ENCODE measurements at places on chromosomes 4 and X. TPM values are rescaled to one million over a fixed set of nuclear protein-coding genes. Genes with fewer than 3 reads are reported as not detected.
A peak's percentile ranks its signal among the peaks of the same experiment; 100 is the strongest.

The SH3D19 gene
- 68.5 TPM for polyA plus RNA-seq

The LRCH2 gene
- polyA plus RNA-seq: 3.9 TPM

The HDX gene
- polyA plus RNA-seq: 2.3 TPM

The EMCN gene
- 8.7 TPM for polyA plus RNA-seq

The FAM9C gene
- polyA plus RNA-seq: 0.12 TPM

The ETNPPL gene
- 0.06 TPM for polyA plus RNA-seq

DNA sequence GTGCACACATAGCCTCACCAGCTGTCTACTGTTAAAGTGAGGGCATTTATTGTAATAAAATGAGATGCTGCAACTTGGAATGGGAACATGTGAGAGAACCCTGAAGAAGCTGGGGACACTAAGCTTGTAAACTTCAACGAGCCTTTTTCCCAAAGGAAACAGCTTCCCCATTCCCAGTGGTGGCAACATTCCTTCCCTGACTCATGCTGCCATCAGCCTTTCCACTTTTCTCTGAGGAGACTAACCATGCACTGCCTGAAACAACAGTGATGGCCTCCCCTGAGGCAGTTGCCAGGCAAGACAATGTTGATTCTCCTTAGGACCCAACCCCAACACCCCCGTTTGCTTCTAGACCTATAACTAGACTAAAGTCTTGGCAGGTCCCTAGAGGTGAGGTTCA lies 928.3 kb downstream of the GLUD2 start:
- no peaks in the 10 kb centered on the region for H3K4me1 ChIP-seq
- H3K27ac ChIP-seq: no peak overlapping the region
- no peak for DNase-seq
- no peaks in the 10 kb centered on the region for H3K36me3 ChIP-seq
- no peak overlapping the region for H3K4me3 ChIP-seq

DNA sequence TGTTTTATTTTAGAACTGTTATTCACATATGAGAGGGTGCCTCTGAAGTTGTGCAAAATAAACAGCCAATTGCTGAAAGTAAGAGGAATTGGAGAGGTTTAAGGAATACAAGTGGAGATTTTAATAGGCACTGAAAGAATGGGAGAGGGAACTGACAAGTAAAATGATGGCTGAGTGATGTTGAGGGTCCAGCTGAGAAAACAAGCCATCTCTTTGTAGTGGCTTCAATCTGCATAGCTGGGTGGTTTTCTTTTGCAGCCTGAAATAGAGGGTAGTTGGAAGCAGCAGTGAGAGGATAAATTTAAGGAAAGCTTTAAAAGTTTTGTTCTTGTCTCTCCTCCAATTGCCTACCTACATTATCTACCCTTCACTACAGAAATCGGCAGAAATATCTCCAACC lies 106.7 kb upstream of the DGKK start:
- no peaks in the 10 kb centered on the region for H3K4me1 ChIP-seq
- no peak overlapping the region for H3K27ac ChIP-seq
- H3K4me3 ChIP-seq: no peak overlapping the region

DNA sequence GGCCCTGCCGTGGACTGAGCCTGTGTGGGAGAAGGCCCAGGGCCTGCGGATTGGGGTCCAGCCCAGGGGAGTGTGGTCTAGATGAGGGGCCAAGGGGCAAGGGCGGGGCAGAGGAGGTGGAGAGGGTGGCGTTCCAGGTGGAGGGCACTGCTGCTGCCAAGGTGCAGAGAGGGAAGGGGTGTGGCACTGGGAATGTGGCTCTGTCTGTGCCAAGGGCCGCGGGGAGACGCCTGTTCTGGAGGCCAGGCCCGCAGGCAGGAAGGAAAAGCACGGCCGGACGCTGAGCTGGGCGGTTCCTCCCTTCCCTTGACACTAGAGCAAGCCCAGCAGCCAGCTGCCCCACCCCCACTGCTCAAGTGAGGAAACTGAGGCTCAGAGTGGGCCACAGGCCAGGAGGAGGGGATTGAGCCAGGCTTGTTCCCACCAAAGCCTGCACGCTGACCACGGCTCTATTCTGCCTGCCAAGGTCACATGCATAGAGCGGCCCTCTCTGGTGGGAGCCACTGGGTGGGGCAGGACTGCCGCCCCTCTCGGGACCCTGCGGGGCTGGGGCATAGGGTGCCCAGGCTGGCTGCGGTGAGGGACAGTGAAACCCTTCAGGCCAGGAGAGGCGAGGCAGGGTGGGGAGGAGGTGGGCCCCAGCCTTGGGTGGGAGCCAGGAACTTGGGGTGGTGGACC lies 13.0 kb downstream of the SH3BP2 start:
- peaks cover 58% of the 10 kb centered on the region for H3K4me1 ChIP-seq
- H3K27ac ChIP-seq: peak overlapping the region; percentile 39
- H3K4me3 ChIP-seq: no peak overlapping the region
- DNase-seq: peak; percentile 65

DNA sequence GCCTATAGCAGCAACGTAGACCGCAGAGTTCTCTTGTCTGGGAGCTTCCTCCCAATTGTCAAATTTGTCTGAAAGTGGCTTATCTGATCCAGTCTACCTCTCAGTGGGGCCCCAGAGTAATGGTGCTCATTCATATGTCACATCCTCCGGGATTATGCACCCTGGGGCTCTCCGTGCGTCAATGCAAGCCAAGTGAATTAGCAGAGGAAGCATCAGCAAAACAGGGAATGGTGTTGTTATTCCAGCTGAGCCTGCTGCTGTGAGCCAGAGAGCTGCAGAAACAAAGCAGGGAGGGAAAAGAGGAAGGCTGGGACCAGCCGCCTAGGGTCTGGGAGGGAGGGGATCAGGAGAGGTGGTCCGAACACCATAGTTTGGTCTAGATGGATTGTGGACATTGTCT lies 95.2 kb downstream of the CLNK start:
- DNase-seq: no peak
- H3K27ac ChIP-seq: no peak overlapping the region
- no peaks in the 10 kb centered on the region for H3K36me3 ChIP-seq
- no peaks in the 10 kb centered on the region for H3K4me1 ChIP-seq

- peaks cover 2% of the 10 kb centered on the region for H3K4me1 ChIP-seq
- no peak overlapping the region for H3K27ac ChIP-seq
- H3K27me3 ChIP-seq: no peaks in the 10 kb centered on the region
- no peak overlapping the region for H3K4me3 ChIP-seq
Observed at GRCh38 chrX:16205840-16206239, 38.6 kb downstream of the MAGEB17 start.

GRCh38 chr4:72011906-72012305 lies 19.9 kb upstream of the NPFFR2 start:
- DNase-seq: no peak
- H3K27ac ChIP-seq: no peak overlapping the region
- H3K36me3 ChIP-seq: no peaks in the 10 kb centered on the region

DNA sequence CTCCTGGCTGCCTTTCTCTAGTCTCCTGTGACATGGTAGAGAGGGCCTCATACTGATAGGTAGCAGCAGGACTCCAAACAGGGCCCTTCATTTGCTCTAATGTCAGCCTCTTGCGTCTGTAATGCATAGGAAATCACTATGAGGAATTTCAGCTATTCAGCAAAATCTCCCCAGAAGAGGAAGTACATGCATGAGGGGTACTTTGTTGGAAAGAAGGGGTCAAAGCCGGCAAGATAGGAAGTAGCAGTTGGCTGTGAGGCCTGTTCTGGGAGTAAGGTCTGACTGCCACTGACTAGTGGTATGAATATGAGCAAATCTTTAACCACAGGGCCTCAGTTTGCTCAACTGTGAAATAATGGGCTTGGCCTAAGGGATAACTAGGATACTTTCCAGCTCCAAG lies 283.2 kb downstream of the ARHGAP10 start:
- H3K27me3 ChIP-seq: no peaks in the 10 kb centered on the region

- H3K27me3 ChIP-seq: peaks cover 8% of the 10 kb centered on the region
- H3K27ac ChIP-seq: no peak overlapping the region
- no peak overlapping the region for H3K4me3 ChIP-seq
- no peaks in the 10 kb centered on the region for H3K4me1 ChIP-seq
- no peak for DNase-seq
Observed at GRCh38 chr4:4361883-4362282, 25.0 kb upstream of the NSG1 start.

DNA sequence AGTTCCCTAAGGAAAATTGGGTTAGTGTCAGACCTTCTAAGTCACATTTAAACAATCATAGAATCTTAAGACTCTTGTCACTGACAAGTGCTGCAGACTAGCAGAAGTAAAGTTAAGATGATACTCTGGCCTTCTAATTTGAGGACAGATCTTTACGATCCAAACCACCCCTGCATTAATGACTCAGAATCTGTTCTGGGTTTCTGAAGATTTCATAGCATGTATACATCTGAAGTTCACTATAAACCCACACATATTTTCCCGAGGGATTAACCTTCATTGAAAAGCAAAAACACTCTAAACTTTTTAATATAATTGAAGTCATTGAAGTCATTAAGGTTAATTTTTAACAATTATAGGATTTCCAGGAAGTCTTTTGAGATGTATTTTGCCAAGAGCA lies 674.3 kb downstream of the IQCM start:
- no peaks in the 10 kb centered on the region for H3K36me3 ChIP-seq
- H3K27me3 ChIP-seq: no peaks in the 10 kb centered on the region
- H3K4me3 ChIP-seq: no peak overlapping the region
- H3K27ac ChIP-seq: no peak overlapping the region

DNA sequence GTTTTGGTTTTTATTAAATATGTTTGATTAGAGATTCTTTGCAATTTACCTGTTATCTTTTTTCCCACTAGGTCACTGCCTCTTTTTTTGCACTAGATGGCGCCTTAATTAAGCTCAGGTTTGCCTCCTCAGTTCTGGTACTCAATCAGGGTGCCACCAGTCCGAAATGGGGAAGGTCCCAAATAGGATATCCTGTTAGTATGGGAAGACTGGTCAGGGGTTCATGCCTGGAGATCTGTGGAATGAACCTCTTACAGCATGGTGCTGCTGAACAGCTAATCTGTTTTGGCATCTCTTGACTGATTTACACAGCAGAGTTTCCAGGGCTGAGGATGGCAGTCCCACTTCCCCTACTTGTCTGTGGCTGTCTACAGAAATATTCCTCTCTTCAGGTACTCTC lies 24.2 kb upstream of the VSIG1 start:
- no peaks in the 10 kb centered on the region for H3K27me3 ChIP-seq
- DNase-seq: no peak
- H3K4me3 ChIP-seq: no peak overlapping the region
- H3K27ac ChIP-seq: no peak overlapping the region
- no peaks in the 10 kb centered on the region for H3K4me1 ChIP-seq

- H3K27ac ChIP-seq: no peak overlapping the region
- H3K27me3 ChIP-seq: no peaks in the 10 kb centered on the region
- H3K4me1 ChIP-seq: no peaks in the 10 kb centered on the region
- no peak overlapping the region for H3K4me3 ChIP-seq
- DNase-seq: no peak
Observed at GRCh38 chr4:26937139-26937538, 76.5 kb downstream of the STIM2 start.

GRCh38 chrX:120301497-120301896 lies 9.8 kb downstream of the TMEM255A start:
- DNase-seq: no peak
- H3K27me3 ChIP-seq: peaks cover 25% of the 10 kb centered on the region
- H3K4me3 ChIP-seq: no peak overlapping the region

DNA sequence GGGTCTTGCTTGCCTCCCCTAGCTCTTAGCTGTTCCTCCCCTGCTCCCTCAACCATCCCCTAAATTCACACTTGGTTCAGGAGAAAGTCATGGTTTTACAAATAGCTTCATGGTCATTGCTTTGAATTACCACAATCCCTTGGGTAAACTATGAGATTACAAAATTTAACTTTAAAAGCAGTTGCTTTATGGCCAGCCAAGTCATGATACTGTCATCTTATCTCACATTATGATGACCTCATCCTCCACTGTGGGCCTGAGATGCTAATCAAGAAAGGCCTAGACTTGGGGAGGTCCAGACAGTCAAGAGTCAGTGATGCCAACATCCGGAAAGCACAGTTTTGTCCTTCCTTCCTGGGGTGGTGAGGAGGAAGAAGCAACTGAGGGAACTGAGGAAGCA lies 10.5 kb upstream of the FGF16 start:
- no peaks in the 10 kb centered on the region for H3K36me3 ChIP-seq
- no peak overlapping the region for H3K4me3 ChIP-seq
- H3K27me3 ChIP-seq: no peaks in the 10 kb centered on the region
- DNase-seq: no peak
- H3K4me1 ChIP-seq: no peaks in the 10 kb centered on the region

- no peak overlapping the region for H3K27ac ChIP-seq
- no peak overlapping the region for H3K4me3 ChIP-seq
- H3K27me3 ChIP-seq: no peaks in the 10 kb centered on the region
- no peaks in the 10 kb centered on the region for H3K36me3 ChIP-seq
- H3K4me1 ChIP-seq: no peaks in the 10 kb centered on the region
Observed at GRCh38 chr4:166518776-166519175, 645.7 kb downstream of the TLL1 start.

DNA sequence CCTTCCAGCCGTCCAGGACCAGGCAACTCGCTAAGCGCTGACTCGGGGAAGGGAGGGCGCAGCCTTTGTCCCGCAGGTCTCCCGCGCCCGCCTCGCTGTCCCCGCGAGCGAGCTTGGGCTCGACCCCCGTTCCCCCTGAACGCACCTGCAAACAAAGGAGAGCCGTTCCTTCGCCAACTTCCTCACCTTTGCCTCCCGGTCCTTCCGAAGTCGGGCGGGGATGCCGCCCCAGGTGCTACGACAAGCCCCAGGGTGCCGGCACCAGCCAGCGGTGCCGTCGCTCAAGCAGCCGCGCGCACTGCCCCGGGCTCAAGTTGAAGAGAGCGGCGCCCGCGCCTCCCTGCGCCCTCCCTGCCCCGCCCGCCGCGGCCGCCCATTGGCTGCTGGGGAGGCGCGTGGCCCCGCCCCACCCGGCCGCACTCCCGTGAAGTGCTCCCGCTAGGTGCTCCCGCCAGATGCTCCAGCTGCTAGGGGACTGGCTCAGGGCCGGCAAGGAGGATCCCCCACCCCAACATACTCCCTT lies 107.1 kb downstream of the NSUN7 start:
- H3K36me3 ChIP-seq: no peaks in the 10 kb centered on the region
- H3K4me3 ChIP-seq: peak overlapping the region; percentile 42
- H3K4me1 ChIP-seq: no peaks in the 10 kb centered on the region
- H3K27ac ChIP-seq: no peak overlapping the region

DNA sequence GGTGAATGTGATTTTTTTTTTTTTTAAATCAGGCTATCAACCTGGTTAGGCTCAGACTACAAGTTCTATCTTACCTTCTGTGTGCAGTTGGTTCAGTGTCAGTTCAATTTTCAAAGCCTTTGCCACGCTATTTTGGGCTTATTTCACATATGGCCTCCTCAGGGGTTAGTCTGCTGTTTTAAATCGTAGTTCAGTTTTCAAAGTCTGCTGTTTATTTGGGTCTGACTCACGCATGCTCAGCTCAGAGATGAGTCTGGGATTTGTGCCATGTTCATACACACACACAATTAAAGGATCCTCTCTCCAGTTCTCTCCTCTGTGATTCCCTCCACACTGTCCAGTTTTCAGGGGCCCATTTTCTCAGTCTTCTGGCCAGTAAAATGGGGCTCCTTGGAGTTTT lies 32.3 kb upstream of the ZFX start:
- H3K4me3 ChIP-seq: no peak overlapping the region
- H3K27ac ChIP-seq: no peak overlapping the region
- peak; percentile 12 for DNase-seq
- no peaks in the 10 kb centered on the region for H3K27me3 ChIP-seq
- no peaks in the 10 kb centered on the region for H3K36me3 ChIP-seq
- H3K4me1 ChIP-seq: no peaks in the 10 kb centered on the region
